ENCODE measurements at places on chromosomes 7 and 10.

DNA sequence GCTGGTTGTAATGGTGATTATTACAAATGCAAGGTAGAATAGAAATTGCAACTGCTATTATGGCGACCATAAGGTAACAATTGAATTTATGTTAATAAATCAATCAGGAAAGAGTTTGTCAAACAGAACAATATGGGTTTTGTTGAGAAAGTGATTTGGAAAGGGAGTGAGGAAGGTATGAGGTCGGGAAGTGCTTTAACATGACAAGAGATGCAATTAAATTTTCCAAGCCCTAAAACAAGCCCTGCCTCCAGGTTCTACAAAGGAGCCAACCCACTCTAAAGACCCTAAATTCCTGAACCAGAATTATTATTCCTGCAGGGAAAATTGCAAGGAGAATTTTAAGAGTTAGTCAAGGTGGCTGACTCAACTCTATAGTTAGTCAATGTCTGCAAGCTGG is 363.7 kb downstream of the BMPER start:
- no peak for DNase-seq

- DNase-seq: no peak
These were observed 200.6 kb downstream of the NRG3 start for GRCh38 chr10:82075605-82076004.

GRCh38 chr10:78945838-78946237 is 122.9 kb upstream of the ZMIZ1 start:
- DNase-seq: no peak

DNA sequence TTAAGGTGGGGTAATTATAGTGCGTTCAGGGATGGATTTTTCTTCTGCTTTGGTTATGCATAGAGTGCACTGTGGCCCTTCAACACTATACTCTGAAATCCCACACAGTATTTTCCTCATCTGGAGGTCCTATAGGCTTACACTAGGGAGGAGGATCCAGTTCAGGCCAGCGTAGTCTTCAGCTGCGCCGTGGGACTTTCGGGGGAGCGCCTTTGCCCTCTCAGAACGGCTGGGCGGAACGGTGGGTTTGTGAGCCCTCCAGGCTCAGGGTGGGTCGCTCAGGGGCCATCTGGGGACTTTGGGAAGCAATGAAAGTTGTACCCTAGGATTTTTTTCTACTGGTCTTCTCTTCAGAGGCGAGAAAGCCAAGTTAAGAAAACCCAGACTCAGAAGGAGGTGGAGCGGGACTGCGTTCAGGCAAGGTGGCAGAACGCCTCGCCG is 652 bp upstream of the VPS26A start:
- no peak for DNase-seq

- no peak for DNase-seq
These were observed 36.6 kb upstream of the BHLHA15 start for GRCh38 chr7:98174334-98175259.

DNA sequence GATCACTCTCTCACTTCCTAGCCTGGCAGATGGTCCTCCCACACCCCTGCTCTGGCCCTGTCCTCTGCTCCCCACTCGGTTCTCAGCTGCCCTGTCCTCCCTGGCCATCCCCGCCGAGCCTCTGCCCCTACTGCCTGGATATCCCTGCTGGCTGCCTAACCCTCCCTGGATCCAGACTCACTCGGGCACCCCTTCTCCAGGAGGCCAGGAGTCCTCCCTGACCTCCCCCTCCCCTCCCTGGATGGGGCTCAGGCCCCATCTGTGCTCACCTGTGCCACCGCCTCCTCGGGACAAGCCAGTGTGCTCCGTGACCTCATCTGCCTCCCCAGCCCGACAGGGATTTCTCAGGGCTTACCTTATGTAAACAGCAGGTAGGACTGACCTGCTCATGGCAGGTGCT is 406.1 kb downstream of the TCERG1L start:
- DNase-seq: no peak

- no peak for DNase-seq
These were observed 66.6 kb downstream of the ALOX5 start for GRCh38 chr10:45440511-45441062.

GRCh38 chr7:22210355-22210754 is 146.6 kb downstream of the RAPGEF5 start:
- no peak for DNase-seq

DNA sequence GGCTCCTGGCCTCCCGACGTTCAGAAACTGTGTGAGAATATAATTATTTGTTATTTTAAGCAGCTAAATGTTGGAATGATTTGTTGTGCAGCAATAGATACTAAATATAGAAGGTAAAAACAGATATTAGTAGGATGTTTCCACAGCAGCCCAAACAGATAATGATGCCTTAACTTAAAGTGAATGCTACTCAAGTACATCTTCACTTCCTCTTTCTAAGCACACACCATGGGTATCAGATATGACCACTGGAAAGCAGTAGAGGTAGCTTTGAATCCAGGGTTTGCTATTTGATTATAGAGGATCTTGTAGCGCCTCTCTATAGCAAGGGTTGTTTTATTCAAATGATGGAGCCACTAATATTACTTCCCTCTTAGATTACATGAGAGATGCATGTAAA is 38.2 kb upstream of the BET1 start:
- no peak for DNase-seq

GRCh38 chr10:51180141-51180540 is 105.9 kb downstream of the PRKG1 start:
- DNase-seq: no peak

GRCh38 chr10:53356616-53357349 is 584.2 kb upstream of the MBL2 start:
- DNase-seq: no peak

GRCh38 chr7:127884066-127884559 is 147.1 kb downstream of the LRRC4 start:
- no peak for DNase-seq

DNA sequence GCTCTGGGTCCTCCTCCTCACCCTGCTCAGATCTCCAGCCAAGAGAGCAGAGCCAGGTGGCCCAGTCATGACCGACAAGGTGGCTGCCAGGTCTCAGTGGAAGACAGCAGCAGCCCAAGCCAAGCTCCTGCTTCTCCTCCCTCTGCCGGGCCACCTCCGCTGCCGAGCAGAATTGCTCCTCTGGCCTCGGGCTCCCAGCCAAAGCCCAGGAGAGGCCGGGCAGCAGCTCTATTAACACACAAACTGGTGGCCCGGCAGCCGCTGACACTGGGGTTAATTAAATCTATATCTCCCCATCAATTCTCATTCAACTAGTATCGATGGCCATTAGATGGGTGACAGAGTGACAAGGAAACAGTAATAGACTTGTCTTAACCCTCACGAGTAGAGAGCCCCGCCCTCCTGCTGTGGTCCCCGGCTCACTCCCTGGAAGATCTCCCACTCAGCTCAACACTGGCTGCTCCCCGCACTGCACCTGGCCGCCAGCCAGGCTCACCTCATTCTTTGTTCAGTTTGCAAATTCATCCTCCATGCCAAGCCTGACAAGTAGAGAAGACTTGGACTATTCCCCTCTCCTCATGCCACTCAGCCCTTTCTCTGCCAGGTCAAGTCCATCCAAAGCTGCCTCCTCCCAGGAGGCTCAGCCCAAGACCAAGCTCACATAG is 74.1 kb upstream of the UNC5B start:
- no peak for DNase-seq

GRCh38 chr10:100621360-100622205 is 85.8 kb downstream of the HIF1AN start:
- DNase-seq: no peak
